ENCODE measurements at places on chromosomes 11 and 22.

DNA sequence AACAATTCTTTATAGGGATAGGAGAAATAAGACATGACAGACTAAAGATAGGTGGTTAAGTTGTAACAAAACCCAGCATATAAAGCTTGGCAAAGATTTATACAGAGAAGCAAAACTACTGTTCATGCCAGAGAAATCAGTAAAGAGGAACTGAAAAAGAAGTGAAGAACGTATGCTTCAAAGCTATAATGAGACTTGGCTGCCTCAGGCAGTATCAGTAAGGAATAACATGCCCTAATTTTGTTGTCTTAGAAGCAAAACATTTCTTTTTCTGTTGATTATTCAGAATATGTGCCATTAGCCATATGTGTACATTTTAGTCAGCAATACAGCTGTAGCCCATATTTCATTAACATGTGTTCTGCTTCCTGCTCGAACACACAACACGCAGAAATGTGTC, 403.2 kb downstream of the NELL1 start:
- DNase-seq = no peak

DNA sequence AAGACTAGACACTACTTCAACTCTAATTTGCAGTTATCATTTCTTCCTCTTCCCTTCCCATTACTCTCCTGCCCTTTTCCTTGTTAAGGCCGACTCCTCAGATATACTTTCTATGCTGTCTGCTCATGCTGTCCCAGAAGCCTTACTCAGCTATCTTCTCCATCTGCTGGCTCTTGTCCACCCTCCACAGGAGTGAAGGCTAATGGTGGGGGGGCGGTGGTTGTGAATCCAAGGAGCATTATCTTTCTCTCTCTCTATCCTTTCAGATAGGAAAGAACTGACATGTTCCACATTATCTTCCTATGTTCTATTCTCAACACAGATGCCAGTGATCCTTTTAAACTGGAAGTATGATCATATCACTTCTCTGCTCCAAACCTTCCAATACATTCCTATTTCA, 37.4 kb downstream of the USP28 start:
- no peak for DNase-seq

GRCh38 chr22:30416403-30416802, 9.2 kb upstream of the MTFP1 start:
- DNase-seq = no peak

DNA sequence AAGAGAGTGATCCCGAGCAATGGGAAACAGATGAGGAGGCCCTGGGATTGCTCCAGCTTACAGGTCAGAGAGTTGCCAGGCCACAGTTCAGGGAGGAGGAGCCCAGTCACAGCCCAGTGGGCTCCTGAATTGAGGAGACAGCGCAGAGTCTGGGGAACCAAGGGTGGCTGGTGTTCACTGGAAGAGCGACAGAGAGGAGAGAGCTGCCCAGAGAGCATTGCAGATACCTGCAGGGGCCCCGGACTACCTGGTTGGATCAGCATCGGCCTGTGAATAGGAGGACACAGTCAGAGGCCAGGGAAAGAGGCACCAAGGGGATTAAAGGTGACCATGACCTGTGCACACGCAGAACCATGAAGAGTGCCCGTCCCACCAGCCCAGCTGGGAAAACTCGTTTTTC, 648.6 kb downstream of the TBC1D22A start:
- DNase-seq = no peak

Data from cerebellar nuclear complex (tissue), 1 donor.